ENCODE measurements at places on chromosomes 4 and X. TPM values are rescaled to one million over a fixed set of nuclear protein-coding genes. Genes with fewer than 3 reads are reported as not detected.

Gene C4orf54
- not detected for total RNA-seq

Gene UGT2B10
- 0.46 TPM for total RNA-seq

Gene MEPE
- total RNA-seq = not detected

Gene ETDA
- not detected for total RNA-seq

Gene SOD3
- 25.6 TPM for total RNA-seq

Gene MTNR1A
- total RNA-seq = 4.9 TPM
